ENCODE measurements at places on chromosomes 2 and 18.
A peak's percentile ranks its signal among the peaks of the same experiment; 100 is the strongest.

DNA sequence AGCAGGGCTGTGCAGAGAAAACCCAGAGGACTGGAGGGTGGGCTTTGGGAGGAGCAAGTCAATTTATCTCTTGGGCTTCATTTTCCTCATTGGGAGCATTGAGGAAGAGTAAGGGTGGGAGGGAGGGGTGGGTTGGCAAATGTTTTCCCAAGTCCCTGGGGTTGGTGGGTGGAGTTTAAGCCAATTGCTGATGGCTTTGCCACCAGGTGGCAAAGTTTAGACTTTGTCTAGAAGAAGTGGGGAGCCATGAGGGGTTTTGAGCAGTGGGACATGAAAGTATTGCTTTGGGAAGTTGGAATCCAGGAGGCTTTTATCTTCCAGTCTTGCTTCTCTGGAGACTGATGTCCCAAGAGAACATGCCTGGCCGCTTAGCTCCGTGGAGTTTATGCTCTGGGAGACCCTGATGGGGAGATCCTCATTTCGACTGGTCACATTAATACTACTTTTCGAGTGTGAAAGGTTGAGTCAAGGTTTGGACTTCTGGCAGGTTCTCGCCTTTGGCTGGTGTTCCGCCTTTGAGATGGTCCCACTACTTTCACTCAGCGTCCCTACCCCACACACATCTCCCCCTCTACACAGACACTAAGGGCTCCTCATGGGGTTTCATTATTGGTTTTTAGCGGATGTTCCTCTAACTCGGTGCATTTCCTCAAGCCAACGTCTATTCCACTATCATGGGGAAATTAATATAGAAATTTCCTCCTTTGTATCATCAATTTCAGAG, 126.7 kb downstream of the PRKCE start:
- DNase-seq: no peak

GRCh38 chr2:7987992-7988391, 693.9 kb upstream of the ID2 start:
- no peak for DNase-seq

GRCh38 chr2:43246641-43247040, 20.2 kb upstream of the ZFP36L2 start:
- DNase-seq: no peak

GRCh38 chr2:102622646-102623045, 3.3 kb downstream of the SLC9A2 start:
- DNase-seq: no peak

GRCh38 chr2:144233317-144233716, 286.6 kb downstream of the ZEB2 start:
- DNase-seq: no peak

DNA sequence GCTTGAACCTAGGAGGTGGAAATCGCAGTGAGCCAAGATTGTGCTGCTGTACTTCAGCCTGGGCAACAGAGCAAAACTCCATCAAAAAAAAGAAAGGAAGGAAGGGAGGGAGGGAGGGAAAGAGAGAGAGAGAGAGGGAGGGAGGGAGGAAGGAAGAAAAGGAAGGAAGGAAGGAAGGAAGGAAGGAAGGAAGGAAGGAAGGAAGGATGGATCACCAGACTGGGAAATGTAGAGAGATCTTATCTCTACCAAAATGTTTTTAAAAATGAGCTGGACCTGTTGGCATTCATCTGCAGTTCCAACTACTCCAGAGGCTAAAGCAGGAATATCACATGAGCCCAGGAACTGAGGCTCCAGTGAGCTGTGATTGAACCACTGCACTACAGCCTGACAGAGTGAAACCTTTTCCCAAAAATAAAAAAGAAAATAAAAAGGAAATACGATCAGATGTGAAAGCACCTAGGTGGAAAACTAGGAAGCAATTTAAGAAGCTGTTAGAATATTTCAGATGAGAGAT, 239.4 kb downstream of the CDH7 start:
- DNase-seq: no peak

- DNase-seq: no peak
These were observed 31.2 kb downstream of the ZNF385B start for GRCh38 chr2:179830043-179830787.

- DNase-seq: no peak
These were observed 79.4 kb upstream of the FAM136A start for GRCh38 chr2:70381235-70381634.

DNA sequence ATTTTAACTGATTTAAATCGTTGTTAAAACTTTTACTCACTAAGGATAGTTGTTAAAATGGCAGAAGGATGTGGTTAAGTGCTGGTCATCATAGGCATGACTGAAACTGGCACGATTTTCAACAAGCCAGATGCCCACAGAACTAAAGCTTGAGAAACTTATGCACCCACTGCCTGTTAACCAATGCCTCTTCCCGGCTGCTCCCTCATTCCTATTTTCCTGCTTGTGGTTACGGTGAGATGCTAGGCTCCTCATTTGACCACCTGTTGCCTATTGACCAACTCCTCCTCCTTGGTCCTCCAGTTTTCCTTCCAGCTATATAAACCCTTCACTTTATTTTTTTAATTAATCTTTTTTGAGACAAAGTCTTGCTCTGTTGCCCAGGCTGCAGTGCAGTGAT, 238.7 kb downstream of the TFCP2L1 start:
- no peak for DNase-seq

GRCh38 chr2:170247882-170248393, 70.0 kb downstream of the MYO3B start:
- DNase-seq: no peak

DNA sequence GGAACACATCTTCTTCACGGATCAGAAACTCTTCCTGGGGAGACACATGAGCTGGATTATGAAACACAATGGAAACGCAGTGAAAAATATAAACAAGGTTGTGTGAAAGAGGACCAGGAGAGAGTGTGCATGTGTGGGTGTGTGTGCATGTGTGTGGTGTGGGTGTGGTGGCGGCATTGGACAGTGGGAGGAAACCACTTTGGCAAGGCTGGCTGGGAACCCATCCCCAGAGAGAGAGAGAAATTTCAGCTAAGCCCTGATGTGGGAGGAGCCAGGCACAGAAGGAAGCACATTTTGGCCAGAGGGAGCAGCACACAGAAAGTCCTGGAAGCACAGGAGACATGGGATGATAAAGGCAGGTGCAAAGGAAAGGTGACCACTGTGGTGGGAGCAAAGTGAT, 147.6 kb upstream of the COPS8 start:
- DNase-seq: no peak

DNA sequence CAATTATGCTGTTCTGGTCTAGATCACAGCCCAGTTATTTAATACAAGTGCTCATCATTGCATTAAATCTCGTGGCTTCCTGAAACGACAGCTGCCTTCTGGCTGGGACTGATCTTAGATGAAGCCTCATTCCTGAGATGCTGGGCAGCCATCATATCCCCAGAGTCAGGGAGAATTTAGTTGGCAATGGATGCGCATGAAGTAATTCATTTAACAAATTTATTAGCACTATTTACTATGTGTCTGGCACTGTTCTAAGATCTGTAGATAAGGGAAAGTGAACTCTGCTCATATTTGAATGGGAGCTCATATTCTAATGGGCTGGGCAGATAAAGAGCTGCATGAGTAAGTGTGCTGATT, 244.7 kb downstream of the KCNS3 start:
- no peak for DNase-seq

DNA sequence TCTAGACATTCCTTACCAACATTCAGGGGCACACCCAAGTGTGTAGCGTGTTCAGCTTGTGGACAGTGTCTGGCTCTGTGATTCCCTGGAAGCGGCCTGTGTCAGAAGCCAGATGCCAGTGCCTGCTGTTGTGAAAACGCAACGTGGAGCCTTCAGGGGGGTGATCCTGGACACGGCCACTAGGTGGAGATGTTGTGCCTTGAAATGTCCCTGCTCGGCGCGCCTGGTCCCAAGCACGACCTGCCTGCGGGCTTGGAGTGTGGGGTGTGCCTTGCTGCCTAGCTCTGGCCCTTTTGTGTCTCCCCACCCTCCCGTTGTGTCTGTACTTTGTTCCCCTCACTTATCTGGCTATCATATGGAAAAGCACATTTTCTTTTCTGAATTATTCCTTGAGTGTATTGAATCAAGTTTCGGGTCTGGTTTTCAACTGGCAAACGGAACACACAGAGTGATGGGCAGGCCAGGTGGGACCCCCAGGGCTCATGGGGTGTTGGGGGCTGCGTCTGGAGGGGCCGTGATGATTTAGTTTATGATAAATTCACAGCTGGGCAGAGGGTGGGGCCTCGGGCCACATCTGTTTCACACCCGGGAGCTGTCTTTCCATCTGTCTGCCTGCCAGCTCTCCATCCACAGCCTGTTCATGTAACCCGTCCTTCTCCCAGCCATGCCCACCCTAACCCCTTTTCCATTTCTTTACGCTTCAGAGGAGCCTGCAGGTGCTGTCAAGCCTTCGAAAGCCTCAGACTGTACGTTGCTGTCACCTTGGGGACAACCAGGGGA, 95.5 kb downstream of the DYSF start:
- peak; percentile 61 for DNase-seq

GRCh38 chr2:202065876-202066275, 7.2 kb upstream of the KIAA2012 start:
- no peak for DNase-seq

DNA sequence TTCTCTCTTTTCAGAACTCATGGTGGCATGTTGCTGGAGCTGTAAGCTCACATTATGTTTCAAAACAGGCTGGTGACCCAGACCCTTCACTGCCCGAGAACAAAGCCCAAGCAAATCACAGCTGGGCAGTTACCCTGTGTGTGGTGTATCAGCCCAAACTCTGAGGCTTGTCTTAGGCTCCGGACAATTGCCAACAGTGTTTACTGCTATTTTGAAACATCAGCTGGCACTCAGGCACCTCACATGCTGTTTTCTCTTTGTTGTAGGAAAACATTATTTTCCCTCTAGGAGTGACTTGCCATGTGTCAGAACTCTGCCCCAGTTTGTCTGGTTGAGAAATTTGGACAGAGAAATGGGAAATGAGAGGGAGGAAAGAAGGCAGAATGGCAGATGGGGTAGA, 237.6 kb upstream of the APCDD1 start:
- DNase-seq: no peak

DNA sequence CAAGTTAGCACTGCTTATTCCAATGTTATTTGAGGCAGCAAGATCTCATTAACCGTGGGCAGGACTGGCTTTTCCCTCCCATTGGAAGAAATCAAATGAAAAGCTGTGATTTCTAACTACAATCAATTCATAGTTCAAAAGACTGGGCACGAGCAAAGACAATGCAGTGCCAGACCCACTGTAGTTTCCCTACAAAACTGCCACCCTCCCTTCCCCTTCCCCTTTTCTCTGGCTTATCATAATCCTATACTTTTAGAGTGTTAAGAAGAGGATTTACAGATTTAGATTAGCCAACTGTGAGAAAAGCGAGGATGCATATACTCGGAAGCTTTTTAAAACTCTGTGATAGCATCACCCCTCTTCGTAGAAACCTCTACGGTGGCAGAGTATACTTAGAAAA, 260.4 kb downstream of the STK39 start:
- no peak for DNase-seq

- no peak for DNase-seq
These were observed 413.3 kb downstream of the LRRTM4 start for GRCh38 chr2:77108915-77109314.

DNA sequence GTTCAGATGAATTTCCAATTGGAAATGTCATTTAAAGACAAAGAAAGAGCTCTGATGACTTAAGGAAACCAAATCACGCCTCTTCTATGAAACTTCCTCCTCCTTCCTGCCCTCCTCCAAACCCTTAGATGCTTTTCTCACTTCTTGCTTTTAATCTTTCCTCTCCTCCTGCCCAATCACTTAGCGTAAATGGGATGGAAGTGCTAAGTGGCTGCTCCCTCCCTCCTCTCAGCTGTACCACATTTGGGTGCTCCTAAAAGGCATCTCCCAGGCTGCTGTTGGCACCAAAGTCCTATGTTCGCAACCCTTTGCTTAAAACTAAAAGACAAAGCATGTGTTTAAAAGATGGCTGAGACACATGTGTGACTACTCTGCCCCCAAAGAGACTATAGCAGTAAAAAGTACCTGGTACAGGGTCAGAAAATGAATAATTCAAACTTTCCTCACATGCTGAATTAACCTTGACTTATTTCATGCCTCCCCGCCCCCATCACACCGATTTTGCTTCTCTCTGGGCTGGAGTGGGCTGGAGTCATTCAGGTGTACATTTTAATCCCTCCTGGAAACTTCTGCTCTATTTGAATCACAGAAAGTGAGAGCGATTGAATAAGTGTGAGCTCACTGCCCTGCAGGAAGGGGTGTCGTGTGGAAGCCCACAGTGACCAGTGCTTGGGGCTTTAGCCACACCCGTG, 59.2 kb upstream of the KLF7 start:
- no peak for DNase-seq

GRCh38 chr2:182097571-182098164, 112.0 kb downstream of the PPP1R1C start:
- no peak for DNase-seq

- no peak for DNase-seq
These were observed 4.6 kb upstream of the SERTAD2 start for GRCh38 chr2:64658269-64658668.

DNA sequence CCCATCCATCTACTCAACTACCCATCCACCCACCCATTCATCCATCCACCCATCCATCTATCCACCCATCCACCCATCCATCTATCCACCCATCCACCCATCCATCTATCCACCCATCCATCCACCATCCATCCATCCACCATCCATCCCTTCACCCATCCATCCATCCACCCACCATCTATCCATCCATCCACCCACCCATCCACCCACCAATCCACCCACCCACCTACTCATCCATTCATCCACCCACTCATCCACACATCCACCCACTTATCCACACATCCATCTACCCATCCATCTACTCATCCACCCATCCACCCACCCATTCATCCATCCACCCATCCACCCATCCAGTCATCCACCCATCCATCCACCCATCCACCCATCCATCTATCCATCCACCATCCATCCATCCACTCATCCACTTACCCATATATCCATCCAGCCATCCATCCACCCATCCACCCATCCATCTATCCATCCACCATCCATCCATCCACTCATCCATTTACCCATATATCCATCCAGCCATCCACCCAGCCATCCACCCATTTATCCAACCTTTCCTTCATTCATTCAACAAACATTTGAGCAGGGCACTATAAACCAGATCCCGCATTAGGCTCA, 2.1 kb upstream of the NGEF start:
- no peak for DNase-seq

DNA sequence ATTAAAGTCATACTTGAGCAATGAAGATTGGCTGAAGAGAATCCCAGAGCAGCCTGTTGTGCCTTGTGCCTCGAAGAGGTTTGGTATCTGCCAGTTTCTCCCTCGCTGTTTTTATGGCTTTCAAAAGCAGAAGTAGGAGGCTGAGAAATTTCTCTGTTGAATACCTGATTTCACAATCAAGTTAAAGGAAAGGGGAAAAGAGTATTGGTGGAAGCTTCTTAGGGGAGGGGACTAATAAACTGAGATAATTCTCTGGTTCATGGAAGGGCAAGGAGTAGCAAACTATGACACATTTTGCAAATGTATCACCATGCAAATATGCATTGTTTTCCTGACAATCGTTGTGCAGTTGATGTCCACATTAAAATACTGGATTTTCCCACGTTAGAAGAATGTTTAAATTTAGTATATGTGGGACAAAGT, at the start of gene IL1B:
Gene IL1B, minus strand, starts transcription at position 85 of the 423 bp plus-strand sequence. CDS start 550 bp downstream, outside the sequence.
- no peak for DNase-seq

GRCh38 chr18:12934454-12935071, 13.2 kb upstream of the SEH1L start:
- DNase-seq: peak; percentile 83

- no peak for DNase-seq
These were observed 12.3 kb downstream of the CEBPZ start for GRCh38 chr2:37219046-37219445.
